ENCODE measurements at places on chromosomes 7 and 10. TPM values are rescaled to one million over a fixed set of nuclear protein-coding genes. Genes with fewer than 3 reads are reported as not detected.

FAM237B gene
- not detected for total RNA-seq

TMEM236 gene
- total RNA-seq = 0.20 TPM

PTPN20 gene
- 0.44 TPM for total RNA-seq

NOS3 gene
- total RNA-seq = 9.2 TPM

TRIM50 gene
- total RNA-seq = 0.11 TPM

CDH23 gene
- total RNA-seq = 9.6 TPM

PDE1C gene
- total RNA-seq = not detected

UCN3 gene
- total RNA-seq = not detected

DNA sequence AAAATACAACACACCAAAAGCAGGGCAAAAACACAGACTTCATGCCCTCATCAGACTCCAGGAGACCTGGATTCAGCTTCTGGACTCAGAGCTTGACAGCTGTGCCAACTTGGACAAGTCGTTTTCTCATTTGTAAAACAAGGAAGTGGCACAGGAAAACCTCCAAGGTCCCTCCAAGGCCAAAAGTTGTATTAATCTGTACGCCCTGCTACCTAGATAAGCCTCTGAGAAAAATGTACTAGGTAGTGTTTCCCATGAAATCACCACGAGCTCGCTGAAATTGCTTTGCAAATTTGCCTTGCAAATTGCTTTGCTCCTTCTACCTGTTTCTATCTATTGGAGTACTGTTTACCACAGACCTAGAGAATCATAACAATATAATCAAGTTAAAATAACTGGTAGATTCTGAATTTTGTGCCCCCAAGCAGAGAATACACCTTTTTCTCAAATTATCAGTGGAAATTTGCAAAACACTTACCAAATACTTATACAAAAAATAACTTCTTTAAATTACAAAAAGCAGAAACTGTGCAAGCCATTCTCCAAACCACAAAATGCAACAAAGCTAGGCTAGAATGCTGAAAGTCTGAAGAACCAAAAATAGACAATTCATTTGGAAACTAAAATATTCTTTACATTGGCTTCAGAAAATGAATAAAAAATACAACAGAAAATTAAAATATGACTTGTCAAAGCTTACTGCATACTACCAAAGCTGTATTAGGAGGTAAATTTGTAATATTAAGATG is 158.1 kb upstream of the CHST15 start:
- no peaks in the 10 kb centered on the region for H3K36me3 ChIP-seq
- no peak overlapping the region for H3K4me3 ChIP-seq
- no peak for DNase-seq
- H3K27me3 ChIP-seq = no peaks in the 10 kb centered on the region

DNA sequence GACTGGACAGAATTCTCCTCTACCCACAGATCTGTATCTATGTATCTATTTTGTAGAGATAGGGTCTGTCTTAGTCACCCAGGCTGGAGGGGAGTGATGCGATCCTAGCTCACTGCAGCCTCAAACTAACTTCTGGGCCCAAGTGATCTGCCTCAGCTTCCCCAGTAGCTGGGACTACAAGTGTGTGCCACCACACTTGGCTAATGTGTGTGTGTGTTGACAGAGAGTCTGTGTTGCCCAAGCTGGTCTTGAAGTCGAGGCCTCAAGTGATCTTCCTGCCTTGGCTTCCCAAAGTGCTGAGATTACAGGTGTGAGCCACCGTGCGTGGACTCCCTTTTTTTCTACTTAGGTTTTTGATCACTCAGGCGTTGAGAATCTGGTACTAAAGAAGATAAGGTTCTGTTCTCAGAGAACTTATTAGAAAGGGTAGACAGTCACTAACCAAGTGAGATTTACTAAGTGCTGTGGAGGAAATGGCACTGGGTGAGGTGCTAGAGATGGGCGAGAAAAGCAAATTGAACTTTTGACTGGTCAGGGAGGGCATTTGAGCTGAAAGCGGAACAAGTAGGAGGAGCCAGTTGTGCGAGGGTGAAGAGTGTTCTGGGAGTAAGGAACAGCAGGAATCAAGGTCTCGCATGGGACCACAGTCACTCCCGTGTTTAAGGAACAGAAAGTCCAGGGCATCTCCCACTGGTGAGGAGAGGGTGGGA is 18.0 kb downstream of the NDUFB2 start:
- H3K4me1 ChIP-seq = no peaks in the 10 kb centered on the region
- no peak overlapping the region for H3K27ac ChIP-seq
- no peak overlapping the region for H3K4me3 ChIP-seq
- no peak for DNase-seq
- no peaks in the 10 kb centered on the region for H3K36me3 ChIP-seq
- no peaks in the 10 kb centered on the region for H3K27me3 ChIP-seq

DNA sequence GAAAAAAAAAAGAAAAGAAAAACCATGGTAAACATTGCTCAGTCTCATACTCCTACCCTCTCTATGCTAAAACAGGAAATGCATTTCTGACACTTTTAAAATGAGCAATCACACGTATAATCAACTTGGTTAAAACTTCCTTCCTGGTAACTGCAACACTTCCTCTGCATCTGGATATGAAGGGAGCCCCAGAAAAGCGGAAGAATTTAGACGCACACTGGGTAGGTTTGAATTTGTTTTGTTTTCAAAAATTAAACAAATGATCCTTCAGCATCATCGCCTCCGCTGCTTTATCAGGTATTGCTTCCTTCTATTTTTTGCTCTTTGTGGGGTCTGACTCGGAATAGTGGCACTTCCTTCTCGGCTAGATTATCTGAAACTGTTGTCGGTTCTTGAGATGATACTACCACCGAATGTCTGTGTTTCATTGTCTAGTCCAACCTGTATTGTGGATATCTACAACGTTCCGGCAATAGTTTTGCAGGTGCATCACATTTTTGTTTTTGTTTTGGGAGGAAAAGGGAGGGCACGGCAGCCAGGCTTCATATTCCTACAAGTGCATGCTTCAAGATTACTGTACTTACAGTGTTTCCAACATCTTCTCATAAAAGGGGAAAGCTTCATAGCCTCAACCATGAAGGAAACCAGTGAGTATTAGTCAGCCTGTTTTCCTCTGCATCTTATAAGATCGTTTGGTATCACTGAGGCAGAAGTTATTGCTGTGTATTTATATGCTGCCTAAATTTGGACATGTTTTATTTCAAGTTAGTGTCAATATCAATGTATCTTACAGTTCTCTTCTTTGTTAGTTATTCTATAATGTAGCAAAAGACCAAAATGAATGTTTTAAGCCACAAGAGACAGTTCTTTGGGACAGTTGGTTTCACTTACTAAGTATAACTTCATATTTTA is at the start of gene PIK3CG:
PIK3CG (plus strand) TSS at position 153 of the 912 bp plus-strand sequence. CDS start 2,280 bp downstream, outside the sequence.
- no peaks in the 10 kb centered on the region for H3K36me3 ChIP-seq
- peak within 1 kb of the TSS; percentile 41 for H3K4me3 ChIP-seq
- H3K4me1 ChIP-seq = no peaks in the 10 kb centered on the region
- H3K27ac ChIP-seq = peak within 1 kb of the TSS; percentile 47
- no peaks in the 10 kb centered on the region for H3K27me3 ChIP-seq

DNA sequence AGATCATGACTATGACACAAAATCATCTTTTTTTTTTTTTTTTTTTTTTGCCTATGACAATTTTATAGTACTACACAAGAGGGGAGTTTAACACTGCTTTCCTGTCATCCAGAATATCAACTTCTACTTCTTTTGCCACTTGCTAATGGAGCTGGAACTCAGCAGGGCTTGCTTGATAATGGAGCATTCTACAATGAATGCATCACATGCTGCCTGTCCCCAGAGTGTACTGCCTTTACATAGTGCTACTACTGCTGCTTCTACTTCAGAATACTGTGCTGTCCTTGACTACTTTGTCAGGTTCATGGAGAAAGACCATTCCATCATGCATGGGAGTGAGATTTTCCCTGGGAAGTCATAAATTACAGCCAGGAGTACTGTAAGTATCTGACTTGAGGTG is 338.6 kb upstream of the SEMA3A start:
- no peak overlapping the region for H3K27ac ChIP-seq
- no peaks in the 10 kb centered on the region for H3K36me3 ChIP-seq
- H3K4me3 ChIP-seq = no peak overlapping the region

DNA sequence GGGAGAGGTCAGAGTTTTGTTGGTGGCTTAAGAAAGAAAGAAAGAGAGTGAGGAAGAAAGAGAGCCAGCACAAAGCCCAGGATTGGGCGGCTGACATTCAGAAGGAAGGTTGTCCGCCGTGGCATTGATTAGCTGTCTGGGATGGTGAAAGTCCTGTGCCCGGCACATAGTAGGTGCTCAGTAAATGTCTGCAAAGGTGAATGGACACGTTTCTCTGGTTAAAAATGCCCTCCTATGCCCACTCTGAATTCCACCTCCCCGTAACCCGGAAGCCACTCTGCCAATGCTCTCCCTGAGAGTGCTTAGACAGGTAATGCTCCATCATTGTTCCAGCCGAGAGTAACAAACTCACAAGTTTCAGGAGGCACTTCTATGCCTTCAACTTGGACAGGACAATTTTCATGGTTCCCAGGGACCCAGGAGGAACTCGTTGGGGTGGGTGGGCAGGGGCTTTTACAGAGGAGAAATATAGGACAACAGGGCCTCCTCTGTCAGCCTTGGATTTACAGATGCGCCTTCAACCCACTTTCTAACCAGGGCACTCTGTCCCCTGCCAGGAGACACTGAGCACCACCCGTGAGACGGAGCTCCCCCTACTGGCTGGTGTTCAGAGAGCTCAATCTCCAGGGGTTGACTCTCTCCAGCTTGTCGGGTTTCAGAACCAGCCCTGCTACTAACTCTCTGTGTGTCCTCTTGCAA is 411.5 kb upstream of the ZMIZ1 start:
- DNase-seq = peak; percentile 79
- H3K36me3 ChIP-seq = no peaks in the 10 kb centered on the region
- H3K27ac ChIP-seq = no peak overlapping the region
- no peaks in the 10 kb centered on the region for H3K4me1 ChIP-seq

DNA sequence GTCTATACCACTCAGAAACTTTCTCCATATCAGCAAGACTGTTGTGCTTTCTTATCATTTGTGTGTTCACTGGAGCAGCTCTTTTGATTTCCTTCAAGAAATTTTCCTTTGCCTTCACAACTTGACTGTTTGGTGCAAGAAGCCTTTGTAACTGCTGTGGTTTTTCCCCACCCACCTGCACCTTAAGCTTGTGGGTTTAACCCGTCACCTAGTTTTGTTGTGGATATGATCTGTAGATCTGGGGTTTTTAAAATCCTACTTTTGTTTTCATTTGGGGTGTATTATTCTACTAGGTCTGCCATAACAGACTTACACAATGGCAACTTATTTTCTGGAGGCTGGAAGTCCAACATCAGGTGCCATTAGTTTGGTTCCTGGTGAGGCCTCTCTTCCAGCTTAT is 30.5 kb upstream of the CHST3 start:
- no peak overlapping the region for H3K27ac ChIP-seq
- no peak for DNase-seq
- no peaks in the 10 kb centered on the region for H3K4me1 ChIP-seq

GRCh38 chr10:75730847-75731246 is 299.4 kb downstream of the LRMDA start:
- H3K27ac ChIP-seq = no peak overlapping the region
- no peaks in the 10 kb centered on the region for H3K27me3 ChIP-seq
- H3K36me3 ChIP-seq = no peaks in the 10 kb centered on the region
- peaks cover 14% of the 10 kb centered on the region for H3K4me1 ChIP-seq
- DNase-seq = no peak
- H3K4me3 ChIP-seq = no peak overlapping the region

GRCh38 chr10:60448246-60448645 is 58.6 kb upstream of the ANK3 start:
- no peaks in the 10 kb centered on the region for H3K27me3 ChIP-seq
- H3K27ac ChIP-seq = no peak overlapping the region
- DNase-seq = no peak
- H3K4me1 ChIP-seq = no peaks in the 10 kb centered on the region
- H3K36me3 ChIP-seq = no peaks in the 10 kb centered on the region
- H3K4me3 ChIP-seq = no peak overlapping the region

DNA sequence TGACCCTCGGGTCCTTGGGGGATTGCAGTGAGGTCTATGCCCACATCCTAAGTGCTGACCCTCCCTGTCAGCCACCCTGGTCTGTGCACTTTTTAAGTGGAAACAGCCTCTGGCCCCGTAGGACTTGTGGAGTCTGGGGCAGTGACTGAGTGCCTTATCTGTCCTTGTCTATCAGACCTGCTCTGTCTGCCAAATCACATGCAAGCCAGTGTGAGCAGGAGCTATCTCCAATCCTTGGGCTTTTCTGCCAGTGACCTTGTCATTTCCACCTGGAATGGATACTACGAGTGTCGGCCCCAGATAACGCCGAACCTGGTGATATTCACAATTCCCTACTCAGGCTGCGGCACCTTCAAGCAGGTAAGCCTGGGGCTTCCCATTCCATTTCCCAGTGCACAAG is 62.7 kb downstream of the C10orf120 start:
- no peaks in the 10 kb centered on the region for H3K27me3 ChIP-seq
- H3K36me3 ChIP-seq = no peaks in the 10 kb centered on the region
- no peak overlapping the region for H3K27ac ChIP-seq

DNA sequence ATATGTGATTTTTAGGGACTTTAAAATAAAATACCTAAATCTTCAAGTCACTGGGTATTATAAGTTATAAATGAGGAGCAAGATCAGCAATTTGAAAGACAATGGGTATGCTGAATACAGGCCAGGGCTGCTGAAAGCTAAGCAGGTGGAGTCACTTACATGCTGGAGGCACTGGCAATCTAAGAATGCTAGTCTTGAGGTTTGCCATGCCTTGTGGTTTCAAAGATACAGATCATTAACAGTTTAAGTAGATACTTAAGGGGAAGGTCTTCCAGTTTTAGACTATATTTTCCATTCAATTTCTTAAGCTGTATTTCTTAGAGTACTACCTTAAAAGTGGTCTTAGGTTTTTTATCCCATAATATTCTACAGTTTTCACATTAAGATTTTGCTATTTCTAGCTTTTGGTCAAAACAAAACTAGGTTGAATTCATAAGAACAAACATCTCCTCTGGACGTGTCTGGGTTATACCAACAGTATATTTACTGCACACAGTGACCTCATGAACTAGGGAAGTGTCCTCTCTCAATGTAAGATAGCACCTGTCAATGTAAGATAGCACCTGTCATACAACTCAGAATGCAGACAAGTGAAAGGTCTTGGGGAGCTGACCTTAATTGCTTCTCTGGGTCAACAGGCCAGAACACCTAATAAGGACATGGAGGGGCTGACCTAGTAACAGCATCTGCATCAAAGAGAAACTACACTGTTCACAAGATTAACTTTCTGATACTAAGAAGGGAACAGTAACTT is 2.0 kb downstream of the SRI start:
- no peak overlapping the region for H3K27ac ChIP-seq
- peaks cover 4% of the 10 kb centered on the region for H3K36me3 ChIP-seq
- DNase-seq = no peak
- H3K4me1 ChIP-seq = no peaks in the 10 kb centered on the region

Measured in right lobe of liver (tissue), 6 donors.